AG09319 (cell line): ENCODE measurements at places on chromosomes 1 and 21.
A peak's percentile ranks its signal among the peaks of the same experiment; 100 is the strongest.

- DNase-seq, result no peak
These were observed 64.3 kb downstream of the DMRTA2 start for GRCh38 chr1:50358962-50359361.

GRCh38 chr1:200374569-200375295 is 35.1 kb downstream of the ZNF281 start:
- DNase-seq, result no peak

- DNase-seq, result no peak
These were observed 88.6 kb downstream of the RIPK4 start for GRCh38 chr21:41678016-41678923.

DNA sequence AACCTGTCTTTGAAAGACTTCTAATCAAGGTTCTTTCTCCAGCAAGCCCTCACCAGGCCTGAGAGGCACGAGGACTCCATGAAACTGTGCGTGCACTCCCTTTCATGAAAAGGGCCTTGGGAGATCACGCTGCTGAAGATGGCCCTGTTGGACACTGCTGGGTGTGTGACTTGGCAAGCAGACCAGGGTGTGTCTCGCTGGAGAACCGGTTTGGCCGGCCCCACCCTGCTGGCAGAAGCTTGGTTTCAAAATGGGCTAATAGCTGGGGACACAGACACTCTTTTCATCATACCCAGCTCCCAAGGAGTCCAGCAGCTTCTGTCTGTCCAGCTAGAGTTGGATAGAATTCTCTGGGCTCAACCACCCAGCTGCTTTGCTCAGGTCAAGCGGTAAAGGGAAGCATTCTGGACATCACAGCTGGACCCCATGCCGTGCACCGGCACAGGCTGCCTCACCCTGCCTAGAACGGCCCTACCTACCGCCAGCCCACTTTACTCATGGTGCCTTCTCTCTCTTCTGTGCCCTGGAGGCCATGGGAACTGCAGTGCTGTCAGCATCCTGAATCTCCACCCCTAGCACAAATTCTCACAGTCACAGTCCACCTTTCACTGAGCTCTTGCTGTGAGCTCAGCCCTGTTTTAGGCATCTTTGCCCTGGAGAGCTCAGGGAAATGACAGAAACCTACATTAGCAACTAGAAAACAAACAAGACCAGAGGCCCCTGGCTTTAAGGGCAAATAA is 24.6 kb downstream of the PKP1 start:
- no peak for DNase-seq

DNA sequence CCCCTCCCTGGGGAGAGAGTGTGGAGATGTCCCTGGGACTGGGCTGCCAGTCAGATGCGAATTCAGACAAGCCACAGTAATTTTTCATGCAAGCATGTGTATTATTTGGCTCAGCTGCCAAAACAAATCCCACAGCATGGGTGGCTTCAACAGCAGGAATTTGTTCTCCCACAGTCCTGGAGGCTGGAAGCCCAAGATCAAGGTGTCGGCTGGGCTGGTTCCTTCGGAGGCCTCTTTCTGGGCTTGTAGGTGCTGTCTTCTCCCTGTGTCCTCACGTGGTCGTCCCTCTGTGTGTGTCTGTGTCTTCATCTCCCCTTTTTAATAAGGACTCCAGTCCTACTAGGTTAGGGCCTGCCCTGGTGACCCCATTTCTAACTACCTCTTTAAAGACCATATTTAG is 91.9 kb upstream of the ACTRT2 start:
- no peak for DNase-seq

- peak; percentile 86 for DNase-seq
These were observed 211.7 kb upstream of the PTGFR start for GRCh38 chr1:78279051-78279450.

DNA sequence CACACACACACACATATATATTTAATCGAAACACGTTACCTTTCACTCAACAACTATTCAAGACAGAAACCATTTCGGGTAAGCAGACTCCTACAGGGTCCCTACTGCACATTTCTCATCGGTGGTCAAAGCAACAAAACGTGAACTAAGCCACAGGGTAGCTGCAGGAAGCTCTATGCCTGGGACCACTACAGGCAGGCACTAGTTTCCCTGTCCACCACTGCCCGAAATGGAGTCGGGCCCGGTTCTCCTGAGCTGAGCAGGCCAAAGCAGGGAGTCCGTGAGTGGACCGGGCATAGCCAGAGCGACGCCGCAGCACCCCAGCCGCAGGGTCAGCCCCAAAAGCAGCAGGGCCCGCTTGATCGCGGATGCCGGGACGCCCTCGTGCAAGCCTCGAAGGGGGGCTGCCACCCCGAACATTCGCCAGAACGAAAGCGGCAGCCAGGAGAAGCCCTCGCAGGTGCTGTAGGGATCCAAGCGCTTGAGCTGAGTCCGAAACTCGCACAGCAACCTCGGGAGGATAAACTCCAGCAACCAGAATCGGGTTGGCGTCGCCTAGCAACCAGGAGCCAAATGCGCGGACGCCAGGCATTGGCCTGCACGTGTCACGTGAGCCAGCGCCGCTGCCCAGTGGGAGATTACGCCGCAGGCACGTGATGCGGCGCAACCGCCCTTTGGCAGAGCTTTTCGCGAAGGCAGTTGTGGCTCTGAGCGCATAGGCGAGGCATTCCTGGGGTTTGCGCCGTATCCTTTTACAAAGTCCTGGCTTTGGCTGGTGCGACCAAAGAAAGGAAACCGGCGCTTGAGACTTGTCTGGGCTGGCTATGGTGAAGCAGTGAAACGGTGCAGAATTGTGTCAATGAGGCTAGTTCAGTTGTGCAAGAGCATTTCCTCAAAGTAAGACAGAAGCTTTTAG is 13.9 kb upstream of the DDI2 start:
- peak; percentile 83 for DNase-seq

GRCh38 chr1:42937141-42937696 is 21.4 kb downstream of the SLC2A1 start:
- DNase-seq, result no peak

DNA sequence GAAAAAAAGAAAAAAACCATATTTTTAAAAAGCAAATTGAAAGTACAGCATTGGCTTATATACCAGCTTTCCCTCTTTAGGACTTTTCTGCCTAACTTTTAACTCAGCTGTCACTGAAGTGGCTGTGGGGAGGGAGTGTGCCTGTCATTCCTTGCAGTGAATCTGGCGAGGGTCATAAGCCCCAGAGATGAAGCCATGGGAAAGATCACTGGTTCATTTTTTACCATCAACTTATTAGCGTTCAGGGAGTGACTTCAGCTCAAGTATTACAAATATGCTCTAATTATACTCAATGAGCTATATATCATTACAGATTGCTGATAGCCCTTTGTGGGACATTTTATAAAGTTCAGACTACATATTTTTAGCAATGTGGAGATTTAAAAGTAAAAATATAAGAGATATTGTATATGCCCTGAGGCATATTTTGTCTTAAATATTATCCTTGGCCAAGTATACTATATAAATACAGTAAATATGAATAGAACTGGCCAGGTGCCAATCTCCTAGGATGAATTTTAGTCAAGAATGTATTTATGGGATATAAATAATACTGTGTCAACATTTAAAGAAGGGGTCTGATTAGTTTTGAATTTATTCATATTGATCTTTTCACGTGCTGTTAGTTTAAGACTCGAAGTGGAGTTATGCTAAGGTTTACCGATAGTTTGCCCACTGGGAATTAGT is 4.4 kb downstream of the TGFB2 start:
- DNase-seq, result no peak

GRCh38 chr21:41390043-41390639 is 28.3 kb downstream of the MX2 start:
- no peak for DNase-seq

- no peak for DNase-seq
These were observed 12.3 kb downstream of the WNT3A start for GRCh38 chr1:228018961-228019721.
